Left forelimb (tissue), 1 donor: ENCODE measurements at places on chromosomes 2 and 18.

GRCh38 chr2:169734169-169734847, 676 bp downstream of the KLHL23 start:
- no peak for DNase-seq

GRCh38 chr2:109438773-109439389, 174.9 kb downstream of the SEPTIN10 start:
- DNase-seq = no peak

GRCh38 chr2:72156872-72157271, 9.2 kb upstream of the CYP26B1 start:
- no peak for DNase-seq

GRCh38 chr2:201093573-201093972, 21.8 kb downstream of the NDUFB3 start:
- DNase-seq = no peak

DNA sequence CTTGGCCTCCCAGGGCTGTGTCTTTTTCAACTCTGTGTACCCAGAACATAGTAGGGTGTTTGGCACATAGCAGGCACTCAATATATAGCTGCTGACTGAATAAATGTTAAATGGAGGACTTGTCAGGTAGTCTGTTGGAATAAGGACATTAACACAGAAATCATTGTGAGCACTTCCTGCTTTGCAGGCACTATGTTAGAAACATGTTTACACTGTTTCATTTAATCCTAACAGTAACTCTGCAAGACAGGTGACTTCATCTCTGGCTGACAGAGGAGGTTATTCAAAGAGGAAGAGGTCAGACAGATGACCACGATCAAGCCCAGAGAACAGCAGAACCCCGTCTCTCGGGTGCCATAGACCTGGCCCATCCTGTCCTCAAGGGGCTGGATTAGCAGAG, 28.0 kb upstream of the PIEZO2 start:
- DNase-seq = no peak

- no peak for DNase-seq
Observed at GRCh38 chr2:159187106-159187505, 99.4 kb downstream of the WDSUB1 start.

DNA sequence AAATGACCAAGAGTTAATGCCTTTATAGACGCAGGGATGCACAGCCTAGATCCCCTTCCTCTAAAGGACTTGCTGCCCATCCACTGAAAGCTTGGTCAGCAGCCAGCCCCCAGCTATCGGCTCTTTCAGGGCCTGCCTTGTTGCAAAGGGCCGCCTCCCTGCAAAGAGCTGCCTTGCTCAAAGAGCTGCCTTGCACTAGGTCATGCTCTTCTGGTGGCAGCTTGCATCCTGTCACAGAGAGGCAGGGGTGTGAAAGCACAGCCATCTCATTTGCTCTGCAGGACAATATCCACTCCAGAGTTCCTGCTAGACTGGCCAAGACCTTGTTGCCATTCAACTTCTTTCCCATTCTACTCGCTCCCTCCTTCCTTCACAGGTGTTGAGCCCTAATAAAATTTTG, 137.1 kb downstream of the MCFD2 start:
- DNase-seq = no peak

GRCh38 chr2:69584127-69584889, 59.2 kb downstream of the AAK1 start:
- no peak for DNase-seq

- no peak for DNase-seq
Observed at GRCh38 chr2:54602736-54603322, 120.6 kb upstream of the EML6 start.

GRCh38 chr2:54261537-54261936, 5.5 kb upstream of the TSPYL6 start:
- no peak for DNase-seq

DNA sequence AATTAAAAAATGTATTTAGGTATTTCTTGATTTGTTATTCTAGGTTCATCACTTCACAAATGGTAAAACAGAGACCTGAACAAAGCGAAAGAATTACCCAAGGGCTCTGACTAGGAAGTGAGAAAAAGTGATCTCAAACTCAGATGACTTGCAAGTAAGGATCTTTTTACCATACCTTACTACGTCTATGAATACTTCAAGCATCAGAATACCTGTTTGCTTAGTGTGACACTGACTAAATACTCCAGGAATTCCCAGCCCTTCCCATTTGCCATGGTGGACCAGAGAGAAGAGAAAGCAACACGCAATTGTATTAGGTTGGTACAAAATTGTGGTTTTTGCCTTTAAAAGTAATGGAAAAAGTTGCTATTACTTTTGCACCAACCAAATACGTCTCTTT, 35.8 kb upstream of the FIGN start:
- DNase-seq = no peak

DNA sequence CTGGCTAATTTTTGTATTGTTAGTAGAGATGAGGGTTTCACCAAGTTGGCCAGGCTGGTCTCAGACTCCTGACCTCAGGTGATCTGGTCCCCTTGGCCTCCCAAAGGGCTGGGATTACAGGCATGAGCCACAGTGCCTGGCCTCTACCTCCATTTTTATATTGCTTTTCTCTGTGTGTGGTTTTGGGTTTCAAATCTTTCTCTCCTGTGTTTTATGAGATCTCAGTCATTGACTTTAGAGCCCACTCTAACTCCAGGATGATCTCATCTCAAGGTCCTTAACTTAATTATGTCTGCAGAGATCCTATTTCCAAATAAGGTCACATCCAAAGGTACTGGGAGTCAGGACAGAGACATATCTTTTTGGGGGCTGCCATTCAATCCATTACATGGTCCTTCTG, 24.7 kb downstream of the ARL4C start:
- DNase-seq = no peak

GRCh38 chr2:110116033-110116710, 550 bp upstream of the MALL start:
- DNase-seq = no peak

GRCh38 chr2:225318440-225318839, 81.1 kb upstream of the NYAP2 start:
- no peak for DNase-seq

GRCh38 chr18:78699499-78699898, 280.1 kb upstream of the SALL3 start:
- DNase-seq = no peak

DNA sequence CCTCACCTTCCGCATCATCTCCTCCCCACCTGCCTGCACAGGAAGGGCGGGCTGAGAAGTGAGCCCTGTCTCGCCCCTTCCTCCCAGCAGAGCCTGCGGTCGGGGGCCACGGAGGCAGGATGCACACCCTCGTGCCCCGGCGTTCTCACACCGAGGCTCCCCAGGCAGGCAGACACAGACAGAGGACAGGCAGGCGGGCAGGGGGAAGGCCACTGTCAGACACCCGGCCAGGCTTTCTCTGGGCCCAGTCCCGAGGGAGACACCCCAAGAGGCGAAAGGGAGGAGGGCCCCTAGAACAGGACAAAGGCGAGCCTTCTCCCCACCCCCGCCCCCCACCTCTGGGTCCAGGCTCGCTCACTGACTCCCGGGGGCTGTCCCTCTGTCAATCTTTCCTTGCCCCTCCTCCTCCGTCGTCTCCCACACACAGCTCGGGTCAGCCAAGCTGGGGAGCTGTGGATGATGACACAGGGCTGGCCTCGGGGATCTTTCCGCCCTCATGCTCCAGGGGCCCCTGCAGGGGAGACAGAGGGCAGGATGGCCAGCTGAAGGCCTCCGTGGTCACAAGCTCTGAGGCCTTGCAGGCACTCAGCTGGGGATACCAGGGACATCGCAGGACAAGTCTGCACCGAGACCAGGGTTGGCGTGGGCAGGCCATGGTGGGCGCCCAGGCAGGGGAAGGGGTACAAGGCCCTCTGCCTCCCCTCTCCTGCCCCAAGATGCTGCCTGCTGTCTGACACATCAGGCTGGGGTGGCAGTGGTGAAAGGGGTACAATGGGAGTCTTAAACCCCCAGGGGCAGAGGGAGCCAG, 24.9 kb downstream of the BIN1 start:
- no peak for DNase-seq

- no peak for DNase-seq
Observed at GRCh38 chr2:232260075-232260474, 118.5 kb upstream of the ALPP start.

DNA sequence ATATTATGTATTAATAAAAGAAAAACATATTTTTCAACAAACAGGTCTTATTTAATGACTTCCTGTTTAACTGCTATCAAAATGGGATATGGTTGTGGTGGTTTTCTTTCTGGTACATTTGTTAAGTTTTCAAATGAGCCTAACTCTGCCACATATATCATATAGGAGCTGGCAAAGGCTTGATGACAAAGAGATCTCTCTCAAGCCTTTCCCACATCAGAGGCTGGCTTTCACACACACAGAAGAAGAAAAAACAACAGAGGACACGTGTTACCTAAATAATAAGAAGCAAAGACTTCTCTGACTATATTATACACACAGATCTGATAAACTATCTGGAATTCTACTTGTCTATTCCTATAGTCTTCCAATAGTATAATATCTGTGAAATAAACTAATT, 46.1 kb downstream of the CFAP36 start:
- DNase-seq = no peak

DNA sequence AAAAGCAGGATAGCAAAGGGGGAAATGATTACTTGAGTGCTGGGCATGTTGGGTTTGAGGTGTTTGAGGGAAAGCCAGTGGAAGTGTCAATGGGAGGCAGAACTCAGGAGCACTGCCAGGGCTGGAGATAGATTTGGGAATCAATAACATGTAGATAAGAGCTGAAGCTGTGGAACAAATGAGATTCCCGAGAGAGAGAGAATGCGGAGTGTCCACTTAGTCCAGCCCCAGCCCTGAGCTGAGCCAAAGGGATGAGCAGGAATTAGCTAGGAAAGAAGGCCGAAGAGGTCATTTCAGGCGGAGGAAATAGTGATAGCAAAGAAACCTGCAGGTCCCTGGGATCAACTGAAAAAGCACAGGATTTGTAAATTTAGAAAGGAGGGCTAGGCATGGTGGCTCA, 21.2 kb upstream of the YES1 start:
- DNase-seq = no peak

DNA sequence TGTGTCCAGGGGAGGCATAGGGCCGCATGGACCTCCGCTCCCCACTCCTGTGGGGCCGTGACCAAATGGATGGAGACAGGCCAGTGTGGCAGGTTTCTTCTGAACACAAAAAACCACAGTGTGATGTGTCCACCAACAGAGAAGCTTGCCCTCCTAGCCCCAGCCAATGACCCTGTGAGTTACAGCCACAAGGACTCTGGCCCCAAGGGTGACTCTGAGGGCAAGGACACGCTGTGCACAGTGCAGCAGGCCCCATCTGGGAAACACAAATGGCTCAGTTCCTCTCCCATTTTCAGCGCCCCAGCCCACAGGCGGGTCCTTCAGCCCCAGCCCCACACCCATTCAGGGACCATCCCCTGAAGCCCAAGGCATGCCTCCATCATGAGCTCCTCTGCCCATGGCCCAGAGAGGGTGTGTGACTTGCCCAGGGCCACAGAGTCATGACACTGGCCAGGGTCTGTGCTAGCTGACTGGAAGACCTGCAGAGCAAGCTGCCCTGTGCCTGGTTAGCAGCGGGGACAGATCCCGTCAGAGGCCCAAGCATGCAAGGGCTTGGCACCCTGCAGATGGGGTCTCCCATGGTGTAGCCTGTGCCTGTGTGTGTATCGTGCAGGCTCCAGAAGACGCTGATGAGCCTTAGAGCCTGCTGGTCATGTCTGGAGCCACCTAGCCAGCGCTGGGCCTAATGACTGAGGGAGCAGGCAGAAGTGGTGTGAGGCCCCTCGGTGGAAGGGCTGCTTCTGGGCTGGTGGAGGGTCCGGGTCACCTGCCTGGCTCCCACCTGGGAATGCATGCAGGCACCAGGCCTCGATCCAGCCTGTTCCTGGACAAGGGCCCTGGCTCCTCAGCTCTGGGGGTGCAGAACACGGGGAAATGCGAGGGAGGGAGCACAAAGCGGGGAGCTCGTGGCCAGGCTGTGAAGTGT, 47.7 kb downstream of the HS6ST1 start:
- peak; percentile 52 for DNase-seq

DNA sequence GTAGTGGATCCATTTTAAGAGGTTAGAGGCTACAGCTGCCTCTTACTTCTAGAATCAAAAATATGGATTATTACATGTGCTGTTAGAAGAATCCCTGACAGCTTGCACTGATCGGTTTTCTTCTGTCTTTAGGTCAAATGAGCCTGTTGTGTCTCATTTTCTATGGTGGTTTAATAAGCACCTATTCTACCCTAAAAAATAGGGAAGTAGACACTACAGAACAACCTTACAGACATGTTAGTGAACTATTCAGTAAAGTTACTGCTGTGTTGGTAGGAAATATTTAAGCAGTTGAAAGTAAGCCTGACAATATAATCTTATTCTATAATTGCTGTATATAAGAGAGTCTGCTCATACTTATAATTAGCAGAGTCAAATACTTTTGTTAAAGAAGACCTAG, 168.5 kb upstream of the NOSTRIN start:
- no peak for DNase-seq

DNA sequence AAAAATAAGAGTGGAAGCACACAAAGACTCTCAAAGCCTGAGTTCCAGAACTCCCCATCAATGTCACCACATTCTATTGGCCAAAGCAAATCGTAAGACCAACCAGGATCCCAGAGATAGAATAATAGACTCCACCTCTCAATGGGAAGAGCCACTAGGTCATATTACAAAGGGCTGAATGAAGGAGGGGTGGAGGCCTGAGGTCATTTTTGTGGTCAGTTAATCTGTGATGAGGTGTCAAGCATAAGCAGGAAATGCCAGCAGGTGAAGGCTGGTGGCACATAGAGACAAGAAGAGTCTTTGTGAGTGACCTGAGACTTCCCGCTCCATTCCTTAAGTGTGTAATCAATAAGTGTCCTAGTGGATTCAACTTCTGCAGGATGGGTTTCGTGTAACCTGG, 144.3 kb downstream of the TFCP2L1 start:
- no peak for DNase-seq

GRCh38 chr2:213640738-213641425, 356.6 kb downstream of the SPAG16 start:
- DNase-seq = no peak

- DNase-seq = no peak
Observed at GRCh38 chr18:74689251-74689650, 91.6 kb downstream of the ZNF407 start.

GRCh38 chr2:70710038-70710690, 57.8 kb downstream of the ADD2 start:
- no peak for DNase-seq

DNA sequence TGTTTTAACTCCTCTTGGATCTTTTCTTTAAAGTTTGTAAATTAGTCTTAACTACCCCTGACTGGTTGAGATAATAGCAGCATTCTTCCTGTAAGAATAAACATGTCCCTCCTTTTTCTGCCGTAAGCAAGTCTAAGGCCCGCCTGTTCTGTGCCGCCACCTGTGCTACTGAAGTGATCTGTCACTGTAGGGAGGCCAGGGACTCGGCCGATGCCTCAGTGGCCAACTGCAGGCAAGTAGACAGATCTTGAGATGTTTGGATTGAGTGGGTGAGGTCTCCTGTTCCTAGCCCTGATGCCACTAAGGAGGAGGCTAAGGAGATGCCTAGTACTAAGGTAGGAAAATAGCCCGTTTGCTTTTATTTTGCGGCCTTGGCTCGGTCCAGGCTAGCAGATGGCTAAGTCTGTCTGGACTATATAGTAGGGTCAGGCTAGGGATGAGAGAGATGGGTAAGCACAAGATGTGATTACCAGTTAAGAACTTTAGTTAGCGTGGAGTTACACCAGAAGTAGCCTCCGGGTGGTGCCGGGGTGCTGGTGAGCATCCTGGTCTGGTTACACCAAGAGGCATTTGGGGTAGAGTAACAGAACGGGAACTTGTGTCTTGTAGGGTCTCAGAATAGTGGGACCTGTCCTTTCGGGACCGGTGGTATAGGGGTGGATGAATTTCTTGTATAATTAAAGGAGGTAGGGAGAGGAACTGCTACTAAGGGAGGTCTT, 584.2 kb downstream of the SUCLG1 start:
- DNase-seq = no peak
